ENCODE measurements at places on chromosomes 12 and 14. TPM values are rescaled to one million over a fixed set of nuclear protein-coding genes. Genes with fewer than 3 reads are reported as not detected.

DNA sequence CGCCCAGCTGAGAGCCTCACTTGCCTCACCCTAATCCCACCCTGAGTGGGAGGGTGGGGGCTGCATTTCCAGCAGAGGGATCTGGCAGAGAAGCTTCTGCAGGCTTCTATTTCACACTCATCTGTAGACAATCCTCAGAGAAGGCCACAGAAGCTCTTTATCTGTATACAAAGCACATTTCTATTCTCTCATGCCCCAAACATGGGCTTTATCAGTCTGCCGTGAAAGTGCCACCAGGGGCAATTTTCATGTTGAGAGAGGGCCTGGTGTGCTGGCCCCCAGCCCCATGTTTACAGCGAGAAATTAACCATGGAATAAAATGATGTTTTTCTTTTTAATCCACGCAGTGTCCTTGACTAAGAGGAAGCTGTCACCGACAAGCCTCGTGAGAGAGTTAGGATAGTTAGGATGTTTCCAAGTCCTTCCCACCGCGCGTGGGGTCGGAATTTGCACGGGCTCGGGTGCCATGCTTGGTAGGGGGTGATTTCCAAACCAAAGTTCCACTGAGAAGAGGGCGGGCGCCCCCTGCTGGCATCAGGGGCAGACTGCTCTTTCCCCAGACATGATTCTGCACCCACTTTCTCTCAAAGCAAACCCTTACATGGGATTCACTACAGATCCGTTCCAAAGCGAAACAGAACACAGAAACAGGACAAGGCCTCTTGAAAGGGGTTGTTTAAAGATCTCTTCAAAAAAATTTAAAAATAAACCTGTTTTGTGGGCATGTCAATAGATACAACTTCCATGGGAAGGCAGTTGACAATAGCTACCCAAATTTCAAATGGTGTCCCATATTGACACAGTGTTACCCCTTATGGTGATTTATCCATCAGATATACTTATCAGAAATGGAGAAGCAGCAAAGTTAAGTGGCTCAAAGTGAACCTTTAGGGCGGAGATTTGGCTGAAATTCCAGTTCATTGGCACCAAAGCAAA, 19.4 kb downstream of the BDKRB1 start:
- DNase-seq: peak; percentile 82

GRCh38 chr12:99121546-99121945, 476.5 kb downstream of the APAF1 start:
- DNase-seq: no peak

DNA sequence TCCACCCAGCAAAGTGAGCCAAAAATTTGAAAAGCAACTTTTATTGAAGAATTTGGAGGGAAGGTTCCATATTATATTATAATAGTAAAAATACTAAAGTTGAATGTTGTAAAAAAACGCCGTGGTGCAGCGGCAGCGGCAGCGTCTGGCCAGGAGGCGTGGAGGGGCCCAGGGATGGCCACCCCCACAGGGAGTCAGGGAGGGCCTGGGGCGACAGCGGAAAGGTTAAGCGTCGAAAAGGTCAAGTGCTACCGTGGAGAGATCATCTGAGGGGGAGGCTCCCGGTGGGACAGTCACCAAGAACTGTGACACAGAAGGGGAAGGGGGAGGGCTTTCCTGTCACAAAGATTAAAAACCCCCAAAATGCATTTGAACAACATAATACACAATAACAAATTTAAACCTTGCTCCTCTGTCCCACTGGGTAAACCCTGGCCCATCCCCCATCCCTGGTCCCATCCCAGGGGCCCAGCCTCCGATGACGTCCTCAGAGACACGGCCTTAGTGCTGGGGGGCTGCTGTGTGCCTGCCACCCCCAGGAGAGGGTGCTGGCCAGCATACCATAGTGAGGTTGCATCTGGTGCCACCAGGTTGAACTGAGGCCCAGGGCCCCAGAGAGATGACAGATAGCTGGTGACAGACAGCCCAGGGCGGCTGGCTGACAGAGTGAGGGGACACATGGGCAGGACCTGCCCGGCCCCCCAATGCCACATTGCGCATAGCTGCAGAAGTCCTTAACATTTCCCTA, 16.6 kb downstream of the SIVA1 start:
- DNase-seq: no peak

DNA sequence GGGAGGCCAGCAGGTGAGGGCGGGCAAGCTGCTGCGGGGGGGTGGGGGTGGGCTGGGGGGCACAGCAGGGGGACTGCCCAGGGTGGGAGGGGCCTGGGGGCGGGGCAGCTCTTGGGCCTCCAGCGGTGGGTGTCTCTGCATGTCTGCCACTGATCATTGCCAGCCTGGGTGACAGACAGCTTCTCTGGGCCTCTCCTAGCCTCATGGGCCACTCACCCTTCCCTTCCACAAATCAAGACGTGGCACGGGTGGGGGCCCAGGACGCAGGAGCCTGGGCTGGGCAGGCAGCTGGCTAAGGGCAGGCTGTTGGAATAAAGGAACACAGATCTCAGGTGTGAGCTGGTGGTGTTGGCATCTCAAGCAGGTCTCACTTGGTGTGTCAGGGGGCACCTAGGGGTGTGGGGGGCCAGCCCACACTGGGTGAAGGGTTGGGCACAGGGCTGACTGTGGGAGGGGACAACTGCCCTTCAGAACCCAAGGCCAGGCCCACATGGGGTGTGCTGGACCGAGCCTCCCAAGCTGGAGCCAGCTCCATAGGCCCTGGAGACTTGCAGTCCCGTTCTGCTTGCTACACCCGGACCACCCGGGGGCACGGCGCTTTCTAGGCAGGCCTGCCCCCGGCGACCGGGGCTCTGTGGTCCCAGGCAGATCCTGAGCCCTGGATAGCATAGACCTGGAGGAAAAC, 3.0 kb downstream of the TEDC1 start:
- peak; percentile 64 for DNase-seq

DNA sequence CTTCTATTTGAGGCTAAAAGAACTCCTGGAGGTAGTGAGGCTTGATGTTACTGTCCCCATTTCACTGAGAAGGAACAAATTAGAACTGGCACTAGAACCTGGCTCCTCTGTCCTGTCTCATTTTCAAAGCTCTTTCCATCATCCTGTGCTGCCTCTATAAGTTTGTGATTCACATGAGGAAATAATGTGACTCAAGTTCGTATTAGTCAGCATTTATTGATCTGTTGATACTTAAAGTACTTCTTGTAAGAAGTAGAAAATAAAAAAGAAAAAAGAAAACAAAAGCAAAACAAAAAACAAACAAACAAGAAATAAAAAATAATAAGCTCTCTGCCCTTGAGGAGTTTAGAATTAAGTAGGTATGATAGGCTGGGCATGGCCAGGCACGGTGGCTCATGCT, 2.3 kb upstream of the ESPL1 start:
- no peak for DNase-seq

- DNase-seq: no peak
These were observed 158.0 kb downstream of the PPM1H start for GRCh38 chr12:62776997-62777396.

PLA2G1B gene
- polyA plus RNA-seq: 1.6 TPM

PGF gene
- polyA plus RNA-seq: 18.6 TPM
